ENCODE measurements at places on chromosomes 3 and 15. TPM values are rescaled to one million over a fixed set of nuclear protein-coding genes. Genes with fewer than 3 reads are reported as not detected.

- no peak overlapping the region for H3K4me3 ChIP-seq
- no peaks in the 10 kb centered on the region for H3K4me1 ChIP-seq
- H3K36me3 ChIP-seq, result no peaks in the 10 kb centered on the region
Observed at GRCh38 chr3:59981377-59981776, 931.6 kb upstream of the CFAP20DC start.

DNA sequence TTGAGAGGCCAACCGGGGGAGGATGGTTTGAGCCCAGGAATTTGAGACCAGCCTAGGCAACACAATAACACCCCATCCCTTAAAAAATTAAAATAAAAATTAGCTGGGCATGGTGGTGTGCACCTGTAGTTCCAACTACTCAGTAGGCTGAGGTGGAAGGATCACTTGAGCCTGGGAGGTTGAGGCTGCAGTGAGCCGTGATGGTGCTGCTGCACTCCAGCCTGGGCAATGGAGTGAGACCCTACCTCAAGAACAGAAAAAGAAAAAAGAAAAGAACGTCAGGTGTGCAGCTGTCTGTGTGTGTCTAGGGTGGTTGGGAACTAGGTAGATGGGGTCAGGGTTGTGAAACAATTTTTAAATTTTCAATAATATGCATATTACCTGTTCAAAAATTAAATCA is 96.2 kb upstream of the BHLHE40 start:
- no peak overlapping the region for H3K4me3 ChIP-seq
- H3K36me3 ChIP-seq, result no peaks in the 10 kb centered on the region
- H3K27ac ChIP-seq, result no peak overlapping the region
- no peaks in the 10 kb centered on the region for H3K4me1 ChIP-seq

GRCh38 chr15:59237119-59237855 is 30.6 kb downstream of the LDHAL6B start:
- H3K36me3 ChIP-seq, result no peaks in the 10 kb centered on the region
- no peak overlapping the region for H3K4me3 ChIP-seq
- no peaks in the 10 kb centered on the region for H3K27me3 ChIP-seq

DNA sequence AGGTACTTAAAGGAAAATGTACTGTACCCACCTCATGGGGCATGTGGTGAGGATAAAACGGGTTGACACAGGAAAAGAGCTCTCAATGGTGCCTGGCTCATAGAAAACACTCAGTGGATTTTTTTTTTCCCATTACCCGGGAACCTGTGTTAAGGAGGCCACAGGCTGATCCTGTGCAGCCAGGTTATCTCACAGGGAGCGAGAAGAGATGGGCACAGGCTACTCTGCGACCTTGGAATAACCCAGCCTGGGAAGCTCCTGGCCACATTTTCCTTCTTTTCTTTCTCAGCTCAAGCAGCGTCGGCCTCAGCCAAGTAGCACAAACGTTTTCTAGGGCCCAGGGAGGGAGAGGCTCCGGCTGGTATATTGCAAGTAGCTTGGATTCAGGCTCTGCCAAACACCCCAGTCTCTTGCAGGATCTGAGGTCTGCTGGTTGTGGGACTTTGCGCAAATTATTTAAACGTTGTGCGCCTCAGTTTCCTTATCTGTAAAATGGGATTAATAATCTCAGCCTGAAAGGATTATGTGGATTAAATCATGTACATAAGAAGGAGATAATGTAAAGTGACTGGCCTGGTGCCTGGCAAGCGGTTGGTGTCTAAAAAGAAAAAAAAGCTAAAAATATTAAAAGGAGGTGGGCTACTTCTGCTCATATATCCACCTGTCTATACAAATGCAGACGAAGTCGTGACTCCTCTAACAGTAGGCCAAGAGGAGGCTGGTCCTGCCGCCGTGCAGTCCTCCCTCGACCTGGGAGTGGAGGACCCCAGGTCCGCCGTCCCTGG is 2.2 kb downstream of the FURIN start:
- peak overlapping the region; percentile 97 for H3K27ac ChIP-seq
- peaks cover 71% of the 10 kb centered on the region for H3K4me1 ChIP-seq
- peaks cover 3% of the 10 kb centered on the region for H3K36me3 ChIP-seq
- H3K27me3 ChIP-seq, result no peaks in the 10 kb centered on the region
- DNase-seq, result no peak

Gene OR5K2
- not detected for total RNA-seq

Gene DISP2
- total RNA-seq, result not detected

GRCh38 chr3:65583188-65583587 is 455.5 kb downstream of the MAGI1 start:
- no peaks in the 10 kb centered on the region for H3K36me3 ChIP-seq
- no peaks in the 10 kb centered on the region for H3K27me3 ChIP-seq
- H3K27ac ChIP-seq, result no peak overlapping the region

Gene ST8SIA2
- total RNA-seq, result not detected

GRCh38 chr15:40136470-40137302 is 24.2 kb upstream of the BUB1B start:
- no peaks in the 10 kb centered on the region for H3K27me3 ChIP-seq
- no peaks in the 10 kb centered on the region for H3K4me1 ChIP-seq
- DNase-seq, result no peak
- no peak overlapping the region for H3K27ac ChIP-seq
- H3K4me3 ChIP-seq, result no peak overlapping the region

- no peak overlapping the region for H3K4me3 ChIP-seq
- no peak overlapping the region for H3K27ac ChIP-seq
- no peaks in the 10 kb centered on the region for H3K27me3 ChIP-seq
- DNase-seq, result no peak
- peaks cover 41% of the 10 kb centered on the region for H3K4me1 ChIP-seq
Observed at GRCh38 chr3:161413855-161414210, 42.5 kb upstream of the SPTSSB start.

DNA sequence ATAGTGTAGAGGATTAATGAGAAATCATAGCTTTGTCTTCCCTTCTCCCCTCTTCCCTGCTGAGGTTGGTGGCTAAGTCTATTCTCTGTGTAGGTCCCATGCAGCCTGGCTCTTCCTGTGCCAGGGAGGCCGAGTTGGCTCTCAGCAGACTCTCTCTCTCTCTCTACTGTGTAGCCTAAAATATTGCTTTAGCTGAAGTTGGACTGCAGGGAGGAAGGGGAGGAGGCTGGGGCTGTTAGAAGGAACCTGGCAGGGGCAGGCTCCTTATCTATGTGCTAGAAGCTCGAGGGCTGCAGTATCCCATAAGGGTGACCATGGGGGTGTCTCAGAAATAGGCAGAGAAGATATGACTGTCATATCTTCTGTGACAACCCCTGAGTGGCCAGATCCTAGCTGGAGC is 160.8 kb downstream of the EPHB1 start:
- no peaks in the 10 kb centered on the region for H3K27me3 ChIP-seq
- no peak overlapping the region for H3K27ac ChIP-seq
- no peak overlapping the region for H3K4me3 ChIP-seq
- no peaks in the 10 kb centered on the region for H3K4me1 ChIP-seq
- no peak for DNase-seq
- peaks cover 7% of the 10 kb centered on the region for H3K36me3 ChIP-seq

- H3K4me3 ChIP-seq, result no peak overlapping the region
- H3K4me1 ChIP-seq, result peaks cover 17% of the 10 kb centered on the region
- H3K27ac ChIP-seq, result peak overlapping the region; percentile 45
- DNase-seq, result no peak
Observed at GRCh38 chr3:47022641-47023071, 43.2 kb downstream of the NBEAL2 start.

- no peak overlapping the region for H3K27ac ChIP-seq
- no peaks in the 10 kb centered on the region for H3K27me3 ChIP-seq
- no peaks in the 10 kb centered on the region for H3K36me3 ChIP-seq
- no peak overlapping the region for H3K4me3 ChIP-seq
- peaks cover 2% of the 10 kb centered on the region for H3K4me1 ChIP-seq
Observed at GRCh38 chr3:98710067-98710659, 53.0 kb upstream of the ST3GAL6 start.

DNA sequence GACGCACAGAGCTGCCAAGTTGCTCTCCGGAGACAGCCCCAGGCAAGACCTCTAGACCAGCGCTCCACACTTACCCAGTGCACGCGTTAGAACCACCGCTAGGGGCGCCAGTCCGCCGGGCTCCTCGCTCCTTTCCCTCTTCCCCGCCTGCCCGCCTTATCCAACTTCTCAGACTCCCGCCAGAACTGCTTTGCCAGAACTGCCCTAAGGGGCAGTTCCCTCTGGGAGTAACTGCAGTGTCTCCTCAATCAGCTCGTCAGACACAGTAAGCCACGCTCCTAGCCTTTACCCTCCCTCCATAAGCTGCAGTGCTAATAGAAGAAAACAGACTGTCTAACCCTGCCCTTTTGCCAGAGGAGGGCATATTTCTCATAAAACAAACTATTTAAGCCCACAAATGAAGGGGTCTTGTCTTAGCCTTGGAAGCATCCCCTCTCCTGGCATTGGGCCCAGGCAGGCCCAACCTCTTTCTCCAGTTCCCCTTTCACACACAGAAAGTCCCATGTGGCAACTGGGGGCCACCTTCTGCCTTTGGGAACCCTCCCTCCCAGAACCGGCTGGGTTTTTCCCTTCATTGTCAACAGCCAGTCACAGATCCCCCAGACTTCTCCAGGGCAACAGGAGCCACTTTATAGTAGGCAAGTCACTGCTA is 3.7 kb downstream of the BMF start:
- H3K4me1 ChIP-seq, result peaks cover 88% of the 10 kb centered on the region
- H3K36me3 ChIP-seq, result no peaks in the 10 kb centered on the region
- peak overlapping the region; percentile 16 for H3K4me3 ChIP-seq
- peak; percentile 94 for DNase-seq
- peak overlapping the region; percentile 84 for H3K27ac ChIP-seq
- H3K27me3 ChIP-seq, result no peaks in the 10 kb centered on the region

- no peak overlapping the region for H3K27ac ChIP-seq
- peaks cover 8% of the 10 kb centered on the region for H3K4me1 ChIP-seq
- H3K36me3 ChIP-seq, result no peaks in the 10 kb centered on the region
- DNase-seq, result no peak
- H3K4me3 ChIP-seq, result no peak overlapping the region
- no peaks in the 10 kb centered on the region for H3K27me3 ChIP-seq
Observed at GRCh38 chr15:76976141-76976540, 18.8 kb upstream of the PSTPIP1 start.

- no peak overlapping the region for H3K27ac ChIP-seq
- no peak for DNase-seq
- no peaks in the 10 kb centered on the region for H3K4me1 ChIP-seq
- no peaks in the 10 kb centered on the region for H3K27me3 ChIP-seq
- no peak overlapping the region for H3K4me3 ChIP-seq
Observed at GRCh38 chr15:72288796-72289596, 16.6 kb upstream of the PARP6 start.

GRCh38 chr3:23685541-23686258 is 120.1 kb upstream of the UBE2E1 start:
- peak overlapping the region; percentile 46 for H3K27ac ChIP-seq
- H3K4me3 ChIP-seq, result no peak overlapping the region
- peaks cover 15% of the 10 kb centered on the region for H3K4me1 ChIP-seq
- H3K36me3 ChIP-seq, result no peaks in the 10 kb centered on the region
- H3K27me3 ChIP-seq, result no peaks in the 10 kb centered on the region

GRCh38 chr15:94847325-94847724 is 616.0 kb downstream of the MCTP2 start:
- no peak for DNase-seq
- no peak overlapping the region for H3K27ac ChIP-seq
- H3K4me3 ChIP-seq, result no peak overlapping the region
- peaks cover 8% of the 10 kb centered on the region for H3K4me1 ChIP-seq
- H3K36me3 ChIP-seq, result no peaks in the 10 kb centered on the region
- H3K27me3 ChIP-seq, result peaks cover 9% of the 10 kb centered on the region

- H3K36me3 ChIP-seq, result peaks cover 33% of the 10 kb centered on the region
- H3K27ac ChIP-seq, result no peak overlapping the region
- no peak overlapping the region for H3K4me3 ChIP-seq
- peaks cover 11% of the 10 kb centered on the region for H3K4me1 ChIP-seq
Observed at GRCh38 chr3:126015075-126015474, 46.1 kb downstream of the ROPN1B start.

Gene DPPA2
- total RNA-seq, result not detected

Gene ZBTB47
- total RNA-seq, result 19.4 TPM

Gene LEKR1
- 1.0 TPM for total RNA-seq

GRCh38 chr3:192570821-192571791 is 156.2 kb downstream of the FGF12 start:
- peak overlapping the region; percentile 36 for H3K4me3 ChIP-seq
- H3K4me1 ChIP-seq, result no peaks in the 10 kb centered on the region
- DNase-seq, result no peak

DNA sequence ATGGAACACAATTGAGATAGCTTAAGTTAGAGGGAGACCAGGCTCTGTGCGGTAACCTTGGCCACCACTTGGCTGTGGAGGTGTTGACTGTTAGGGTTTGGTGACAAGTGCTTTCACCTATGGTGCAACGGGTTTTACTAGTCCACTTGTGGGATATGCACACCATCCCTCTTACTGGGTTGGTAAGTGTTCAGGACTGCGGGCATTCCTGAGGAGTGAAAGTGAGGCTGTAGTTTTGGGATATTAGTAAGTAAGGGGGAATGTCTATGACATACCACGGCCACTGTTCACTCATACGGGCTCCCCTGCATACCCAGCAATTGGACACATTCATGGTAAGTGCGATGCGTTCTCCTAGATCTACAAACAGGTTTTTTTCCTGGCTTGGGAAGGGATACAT is 8.0 kb upstream of the RAD54L2 start:
- no peaks in the 10 kb centered on the region for H3K36me3 ChIP-seq
- no peak overlapping the region for H3K27ac ChIP-seq
- DNase-seq, result no peak
- no peaks in the 10 kb centered on the region for H3K27me3 ChIP-seq
- no peaks in the 10 kb centered on the region for H3K4me1 ChIP-seq

GRCh38 chr3:24490151-24490550 is 4.5 kb downstream of the THRB start:
- peak overlapping the region; percentile 45 for H3K27ac ChIP-seq
- DNase-seq, result no peak
- H3K4me3 ChIP-seq, result no peak overlapping the region
- H3K36me3 ChIP-seq, result no peaks in the 10 kb centered on the region
- H3K27me3 ChIP-seq, result no peaks in the 10 kb centered on the region

Gene FGF12
- 1.6 TPM for total RNA-seq

GRCh38 chr3:186021673-186022362 is 84.0 kb upstream of the TRA2B start:
- no peak overlapping the region for H3K4me3 ChIP-seq
- no peaks in the 10 kb centered on the region for H3K36me3 ChIP-seq
- peaks cover 4% of the 10 kb centered on the region for H3K4me1 ChIP-seq
- peak overlapping the region; percentile 45 for H3K27ac ChIP-seq
- no peaks in the 10 kb centered on the region for H3K27me3 ChIP-seq

- H3K27me3 ChIP-seq, result no peaks in the 10 kb centered on the region
- peak within 1 kb of the TSS; percentile 100 for H3K27ac ChIP-seq
- H3K4me3 ChIP-seq, result peak within 1 kb of the TSS; percentile 85
- H3K4me1 ChIP-seq, result peaks cover 56% of the 10 kb centered on the region
- H3K36me3 ChIP-seq, result no peaks in the 10 kb centered on the region
Observed at GRCh38 chr3:149812606-149813366, at the start of gene RNF13. RNF13 (plus strand) TSS chr3:149813215; CDS start chr3:149846027, 32,812 bp downstream.

DNA sequence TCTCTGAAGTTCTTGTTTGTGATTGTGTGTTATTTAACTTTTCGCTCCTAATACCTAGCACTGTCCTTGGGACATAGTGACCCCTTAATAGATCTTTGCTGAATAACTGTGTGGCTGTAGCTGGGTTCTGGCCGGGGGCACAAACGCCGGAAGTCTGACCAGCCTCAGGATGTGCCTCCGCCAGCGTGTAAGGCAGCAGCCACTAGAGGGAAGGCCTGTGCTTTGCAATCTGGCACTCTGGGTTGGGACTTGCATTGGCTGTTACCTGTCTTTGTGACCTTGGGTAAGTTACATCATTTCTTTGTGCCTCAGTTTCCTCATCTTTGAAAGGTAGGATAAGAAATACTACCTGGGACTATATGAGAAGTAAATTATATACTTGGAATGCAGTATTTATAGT is 158.7 kb downstream of the GHSR start:
- H3K36me3 ChIP-seq, result peaks cover 22% of the 10 kb centered on the region
- H3K4me1 ChIP-seq, result peaks cover 9% of the 10 kb centered on the region
- H3K27me3 ChIP-seq, result no peaks in the 10 kb centered on the region
- DNase-seq, result no peak
